Activated CD8-positive, alpha-beta T cell treated with anti-CD3 and anti-CD28 coated beads, Interleukin-2, amount 10 ng/mL, durations not matched to agents 7 days and 5 days (primary cell): ENCODE measurements at places on chromosomes 11 and 22. TPM values are rescaled to one million over a fixed set of nuclear protein-coding genes. Genes with fewer than 3 reads are reported as not detected.

DNA sequence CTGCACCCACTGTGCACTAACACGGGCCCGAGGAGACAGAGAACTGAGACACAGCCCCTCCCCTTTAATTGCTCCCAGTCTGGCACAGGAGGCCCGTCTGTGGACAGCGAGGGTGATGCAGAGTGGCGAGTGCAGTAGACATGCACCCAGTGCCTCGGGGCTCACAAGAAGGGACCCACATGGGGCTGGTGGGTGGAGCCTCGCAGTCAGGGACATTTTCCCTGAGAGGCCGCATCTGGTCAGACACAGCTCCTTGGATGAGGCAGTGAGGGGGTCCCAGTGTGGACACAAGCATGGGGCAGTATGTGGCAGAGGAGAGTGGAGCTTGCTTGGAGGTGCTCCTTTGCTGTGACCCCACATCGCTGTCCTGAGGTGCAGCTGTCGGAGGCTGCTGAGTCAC, 54.8 kb downstream of the SBF1 start:
- H3K27ac ChIP-seq, result no peak overlapping the region
- no peak for DNase-seq
- H3K4me3 ChIP-seq, result no peak overlapping the region
- H3K36me3 ChIP-seq, result peaks cover 48% of the 10 kb centered on the region

GRCh38 chr11:114167355-114167754, 107.8 kb downstream of the ZBTB16 start:
- H3K36me3 ChIP-seq, result peaks cover 4% of the 10 kb centered on the region
- H3K27ac ChIP-seq, result peak overlapping the region; percentile 77
- no peak for DNase-seq
- no peaks in the 10 kb centered on the region for H3K27me3 ChIP-seq

GRCh38 chr22:41831828-41832552, 915 bp upstream of the SREBF2 start:
- H3K4me1 ChIP-seq, result peaks cover 41% of the 10 kb centered on the region
- H3K4me3 ChIP-seq, result peak overlapping the region; percentile 95
- no peak for DNase-seq
- H3K36me3 ChIP-seq, result peaks cover 50% of the 10 kb centered on the region

DNA sequence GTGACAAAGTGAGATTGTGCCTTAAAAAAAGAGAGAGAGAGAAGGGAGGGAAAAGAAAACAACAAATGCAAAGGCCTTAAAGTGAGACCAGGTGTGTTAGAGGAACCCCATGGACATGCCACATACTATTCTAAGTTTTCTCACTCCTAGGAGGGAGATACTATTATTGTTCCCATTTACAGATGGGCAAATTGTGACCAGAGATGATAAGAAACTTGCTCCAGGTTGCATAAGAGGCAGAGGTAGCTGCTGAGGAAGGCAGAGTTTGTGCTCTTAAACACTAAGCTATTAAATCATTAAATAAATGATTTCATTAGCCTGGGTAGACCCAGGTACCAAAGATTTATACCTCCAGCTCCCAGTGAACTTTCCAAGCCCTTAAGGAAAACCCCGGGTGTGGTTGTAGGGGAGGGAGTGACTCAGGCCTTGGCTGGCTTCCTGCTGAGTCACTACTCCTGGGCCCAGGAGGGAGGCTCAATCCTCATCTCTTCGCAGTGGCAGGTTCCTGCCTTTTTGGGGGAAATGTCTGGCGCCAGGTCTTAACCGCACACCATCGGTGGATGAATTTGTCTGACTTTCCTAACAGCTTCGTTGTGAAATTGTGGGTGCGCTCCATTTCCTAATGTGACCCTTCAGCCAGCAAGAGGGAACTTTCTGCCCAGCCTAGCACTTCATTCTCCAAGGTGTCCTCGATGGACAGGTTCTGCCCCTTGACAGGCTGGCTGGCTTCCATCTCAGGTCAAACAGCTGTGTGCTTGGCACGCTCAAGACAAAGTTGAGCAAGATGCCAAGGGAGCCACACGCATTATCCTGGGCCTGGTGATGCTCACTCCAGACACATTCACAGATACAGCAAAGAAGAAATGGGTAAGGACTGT, 33.4 kb upstream of the PTPRJ start:
- H3K27me3 ChIP-seq, result no peaks in the 10 kb centered on the region
- DNase-seq, result peak; percentile 30
- H3K36me3 ChIP-seq, result no peaks in the 10 kb centered on the region
- H3K27ac ChIP-seq, result peak overlapping the region; percentile 25

GRCh38 chr11:32030875-32031503, 59.9 kb upstream of the RCN1 start:
- H3K4me1 ChIP-seq, result no peaks in the 10 kb centered on the region
- peaks cover 16% of the 10 kb centered on the region for H3K27me3 ChIP-seq
- H3K27ac ChIP-seq, result no peak overlapping the region
- no peak for DNase-seq
- H3K36me3 ChIP-seq, result no peaks in the 10 kb centered on the region
- H3K4me3 ChIP-seq, result no peak overlapping the region

DNA sequence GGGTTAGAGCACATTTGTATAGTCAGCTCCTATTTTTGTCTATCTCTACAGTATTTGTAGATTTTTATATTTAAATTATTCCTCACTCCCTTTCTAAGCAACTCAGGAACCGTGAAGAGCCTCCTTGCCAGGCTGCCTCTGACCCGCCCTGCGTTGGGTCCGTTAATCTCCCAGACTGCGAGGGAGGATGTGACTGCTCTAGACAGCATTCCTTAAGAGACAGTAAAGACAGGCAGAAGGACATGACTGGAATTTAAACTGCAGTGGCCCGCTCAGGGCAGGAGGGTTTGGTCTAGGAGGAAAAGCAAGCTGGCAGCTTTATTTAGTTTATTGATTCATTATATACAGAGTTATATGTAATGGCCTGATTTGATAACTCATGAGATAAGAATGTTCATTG, 413.7 kb downstream of the TMEM135 start:
- H3K4me3 ChIP-seq, result no peak overlapping the region
- no peak for DNase-seq
- H3K36me3 ChIP-seq, result no peaks in the 10 kb centered on the region
- peaks cover 5% of the 10 kb centered on the region for H3K27me3 ChIP-seq

DNA sequence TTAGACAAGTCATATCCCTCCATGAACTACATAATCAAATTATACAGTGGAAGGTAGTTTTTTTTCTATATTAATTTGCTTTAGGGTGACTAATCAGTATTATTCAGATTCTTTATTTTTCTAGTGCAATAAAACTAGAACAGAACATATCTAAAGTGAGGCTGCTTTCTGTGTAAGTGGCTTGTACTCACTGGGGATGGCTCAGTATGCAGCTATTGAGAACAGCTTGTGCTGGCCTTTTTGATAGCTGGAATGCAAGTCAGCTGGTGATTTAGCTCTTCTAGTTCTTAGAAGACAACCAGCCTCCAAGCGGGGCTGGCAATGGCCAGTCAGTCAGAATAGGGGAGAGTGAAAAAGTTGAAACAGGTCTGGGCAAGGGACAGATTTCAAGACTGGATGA, 119.4 kb downstream of the BLID start:
- H3K27me3 ChIP-seq, result no peaks in the 10 kb centered on the region
- DNase-seq, result no peak
- no peak overlapping the region for H3K27ac ChIP-seq
- no peaks in the 10 kb centered on the region for H3K4me1 ChIP-seq

DNA sequence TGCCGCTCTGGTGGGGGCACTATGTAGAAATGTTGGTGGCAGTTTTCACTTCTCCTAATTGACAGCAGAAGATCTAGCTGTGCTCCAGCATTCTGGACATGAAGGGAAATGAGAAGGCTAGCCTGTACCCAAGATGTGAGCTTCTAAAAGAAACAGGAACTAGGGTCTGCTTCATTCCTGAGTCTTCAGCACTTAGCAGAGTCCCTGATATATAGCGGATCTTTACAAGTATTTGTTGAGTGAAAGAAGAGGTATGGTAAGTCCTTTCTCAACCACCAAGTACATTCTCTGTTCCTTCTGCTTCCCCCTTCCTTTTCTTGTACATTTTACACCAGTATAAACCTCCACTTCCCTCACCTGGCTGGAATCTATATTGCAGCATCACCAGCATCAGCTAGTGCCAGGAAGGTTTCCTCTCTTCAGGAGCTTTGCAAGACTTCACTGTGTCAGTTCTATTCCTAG, 408.3 kb upstream of the CADM1 start:
- H3K27me3 ChIP-seq, result no peaks in the 10 kb centered on the region
- no peak overlapping the region for H3K4me3 ChIP-seq
- no peak for DNase-seq
- H3K27ac ChIP-seq, result no peak overlapping the region
- H3K4me1 ChIP-seq, result no peaks in the 10 kb centered on the region
- no peaks in the 10 kb centered on the region for H3K36me3 ChIP-seq

DNA sequence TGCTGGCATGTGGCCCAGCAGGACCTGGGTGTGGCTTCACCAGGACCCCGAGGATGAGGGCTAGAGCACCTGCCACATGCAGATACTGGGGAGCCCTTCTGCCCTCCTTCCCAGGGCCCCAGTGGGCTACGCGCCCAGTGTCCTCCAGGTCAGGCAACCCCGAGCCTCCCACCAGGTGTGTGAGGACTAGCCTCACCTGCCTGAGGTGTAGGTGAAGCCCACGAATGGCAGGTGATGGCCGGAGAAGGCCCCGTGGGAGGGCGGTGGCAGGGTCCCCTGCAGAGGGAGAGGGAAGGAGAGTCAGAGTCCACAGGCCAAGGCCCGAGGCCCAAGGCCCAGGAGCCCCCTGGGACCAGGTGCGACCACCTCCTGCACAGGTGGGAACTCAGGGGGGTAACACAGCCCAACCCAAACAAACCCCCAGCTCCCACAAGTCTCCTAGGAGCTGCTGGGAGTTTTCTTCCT, 6.5 kb downstream of the CDC42BPG start:
- DNase-seq, result no peak
- H3K4me3 ChIP-seq, result no peak overlapping the region
- H3K27me3 ChIP-seq, result no peaks in the 10 kb centered on the region
- no peak overlapping the region for H3K27ac ChIP-seq
- H3K4me1 ChIP-seq, result peaks cover 12% of the 10 kb centered on the region

DNA sequence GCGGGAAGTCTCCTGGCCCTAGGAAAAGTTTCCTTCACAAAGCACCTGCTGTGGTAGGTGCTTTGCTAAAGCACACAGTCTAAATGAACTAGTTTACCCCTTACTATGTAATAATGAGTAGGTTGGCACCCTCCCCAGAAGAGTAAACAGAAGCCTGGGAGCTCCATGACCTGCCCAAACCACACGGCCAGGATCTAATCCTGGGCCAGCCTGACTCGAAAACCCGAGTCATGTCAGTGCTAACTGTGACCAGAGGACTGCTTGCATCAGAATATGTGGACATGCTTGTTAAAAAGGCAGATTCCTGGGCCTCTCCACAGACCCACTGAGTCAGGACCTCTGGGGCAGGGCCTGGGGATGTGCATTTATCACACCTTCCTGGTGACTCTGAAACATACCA, 67.7 kb downstream of the PANX1 start:
- H3K36me3 ChIP-seq, result no peaks in the 10 kb centered on the region
- H3K27ac ChIP-seq, result no peak overlapping the region
- H3K4me3 ChIP-seq, result no peak overlapping the region
- H3K27me3 ChIP-seq, result no peaks in the 10 kb centered on the region

DNA sequence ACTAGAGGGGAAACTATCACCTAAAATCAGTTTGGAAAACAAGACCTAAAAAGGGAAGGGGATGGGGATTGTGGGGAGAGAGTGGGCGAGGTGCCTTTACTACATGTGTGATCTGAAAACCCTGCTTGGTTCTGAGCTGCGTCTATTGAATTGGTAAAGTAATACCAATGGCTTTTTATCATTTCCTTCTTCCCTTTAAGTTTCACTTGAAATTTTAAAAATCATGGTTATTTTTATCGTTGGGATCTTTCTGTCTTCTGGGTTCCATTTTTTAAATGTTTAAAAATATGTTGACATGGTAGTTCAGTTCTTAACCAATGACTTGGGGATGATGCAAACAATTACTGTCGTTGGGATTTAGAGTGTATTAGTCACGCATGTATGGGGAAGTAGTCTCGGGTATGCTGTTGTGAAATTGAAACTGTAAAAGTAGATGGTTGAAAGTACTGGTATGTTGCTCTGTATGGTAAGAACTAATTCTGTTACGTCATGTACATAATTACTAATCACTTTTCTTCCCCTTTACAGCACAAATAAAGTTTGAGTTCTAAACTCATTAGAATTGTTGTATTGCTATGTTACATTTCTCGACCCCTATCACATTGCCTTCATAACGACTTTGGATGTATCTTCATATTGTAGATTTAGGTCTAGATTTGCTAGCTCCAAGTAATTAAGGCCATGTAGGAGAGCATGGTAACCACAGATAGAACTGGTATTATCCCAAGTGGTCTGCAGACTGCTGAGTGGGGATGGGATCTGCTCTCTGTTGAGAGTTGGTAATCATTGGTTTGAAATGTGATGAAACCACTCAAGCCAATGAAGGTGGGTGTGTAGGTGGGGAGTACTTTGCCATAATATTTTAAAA, 3.6 kb downstream of the NEAT1 start:
- H3K36me3 ChIP-seq, result peaks cover 70% of the 10 kb centered on the region
- DNase-seq, result peak; percentile 54
- peak overlapping the region; percentile 87 for H3K4me3 ChIP-seq
- peaks cover 2% of the 10 kb centered on the region for H3K27me3 ChIP-seq
- H3K27ac ChIP-seq, result peak overlapping the region; percentile 100

DNA sequence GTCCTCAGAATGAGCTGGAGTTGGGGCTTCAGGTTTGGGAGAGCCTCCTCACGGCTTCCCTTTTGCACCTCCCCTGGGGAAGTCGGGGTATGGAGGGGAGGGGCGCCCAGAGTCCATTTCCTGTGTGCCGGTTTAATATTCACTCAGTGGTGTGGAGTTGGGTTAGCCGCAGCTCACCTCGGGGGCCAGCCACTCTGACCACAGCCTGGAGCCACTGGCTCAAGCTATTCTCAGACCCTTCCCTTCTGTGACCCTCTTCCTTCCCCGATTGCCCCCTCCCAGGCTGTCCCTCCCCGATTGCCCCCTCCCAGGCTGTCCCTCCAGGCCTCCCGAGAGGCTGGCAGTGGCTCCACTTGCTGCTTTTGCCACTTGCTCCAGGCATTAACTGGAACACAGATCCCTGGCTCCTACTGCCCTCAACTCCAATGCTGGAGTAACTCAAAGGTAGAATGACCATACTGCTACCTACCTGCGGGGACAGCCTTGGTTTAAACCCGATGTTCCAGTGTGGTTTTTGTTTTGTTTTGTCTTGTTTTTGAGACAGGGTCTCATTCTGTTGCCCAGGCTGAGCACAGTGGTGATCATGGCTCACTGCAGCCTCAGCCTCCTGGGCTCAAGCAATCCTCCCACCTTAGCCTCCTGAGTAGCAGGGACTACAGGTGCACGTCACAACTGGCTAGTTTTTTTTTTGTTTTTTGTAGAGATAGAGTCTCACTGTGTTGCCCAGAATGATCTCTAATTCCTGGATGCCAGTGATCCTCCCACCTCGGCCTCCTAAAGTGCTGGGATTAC, 29.3 kb downstream of the RPUSD4 start:
- no peaks in the 10 kb centered on the region for H3K27me3 ChIP-seq
- H3K27ac ChIP-seq, result no peak overlapping the region
- peaks cover 19% of the 10 kb centered on the region for H3K4me1 ChIP-seq
- no peak for DNase-seq
- H3K36me3 ChIP-seq, result no peaks in the 10 kb centered on the region
- no peak overlapping the region for H3K4me3 ChIP-seq

Gene SLC22A6
- total RNA-seq, result not detected

Gene OR52N5
- not detected for total RNA-seq

Gene CALCA
- total RNA-seq, result not detected

Gene MUC15
- total RNA-seq, result not detected

Gene CNIH2
- 3.6 TPM for total RNA-seq

Gene APOA5
- total RNA-seq, result not detected
